ENCODE measurements at places on chromosomes 16 and 17.
A peak's percentile ranks its signal among the peaks of the same experiment; 100 is the strongest.

DNA sequence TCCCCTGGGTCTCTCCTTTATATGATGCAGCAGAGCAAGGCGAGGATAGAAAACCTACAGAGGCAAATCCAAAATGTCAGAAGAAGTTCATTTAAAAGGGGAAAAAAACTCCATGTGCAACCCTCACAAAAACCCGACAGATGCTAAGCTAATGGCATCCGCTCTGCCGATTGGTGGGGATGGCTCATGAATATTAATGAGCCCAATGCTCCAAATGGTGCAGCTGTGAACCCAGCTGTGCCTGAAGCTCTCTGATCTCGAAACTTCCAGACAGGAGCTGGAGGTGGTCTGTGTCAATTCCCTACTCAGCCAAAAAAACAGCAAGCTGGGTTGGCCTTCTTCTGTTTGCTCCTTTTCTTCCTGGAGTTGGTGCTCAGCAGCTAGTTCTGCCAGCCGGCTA lies 15.5 kb downstream of the SNX11 start:
- no peak for DNase-seq

- DNase-seq: no peak
These were observed 44.8 kb downstream of the BEAN1 start for GRCh38 chr16:66471716-66472393.

- DNase-seq: no peak
These were observed 24.2 kb downstream of the STAT5A start for GRCh38 chr17:42312285-42313130.

- no peak for DNase-seq
These were observed 10.6 kb downstream of the KSR1 start for GRCh38 chr17:27466743-27467375.

- no peak for DNase-seq
These were observed 6.1 kb downstream of the GNAO1 start for GRCh38 chr16:56197192-56197992.

- DNase-seq: no peak
These were observed 11.5 kb downstream of the NHERF1 start for GRCh38 chr17:74759941-74760340.

- no peak for DNase-seq
These were observed 13.1 kb upstream of the BCAR1 start for GRCh38 chr16:75264457-75264998.

DNA sequence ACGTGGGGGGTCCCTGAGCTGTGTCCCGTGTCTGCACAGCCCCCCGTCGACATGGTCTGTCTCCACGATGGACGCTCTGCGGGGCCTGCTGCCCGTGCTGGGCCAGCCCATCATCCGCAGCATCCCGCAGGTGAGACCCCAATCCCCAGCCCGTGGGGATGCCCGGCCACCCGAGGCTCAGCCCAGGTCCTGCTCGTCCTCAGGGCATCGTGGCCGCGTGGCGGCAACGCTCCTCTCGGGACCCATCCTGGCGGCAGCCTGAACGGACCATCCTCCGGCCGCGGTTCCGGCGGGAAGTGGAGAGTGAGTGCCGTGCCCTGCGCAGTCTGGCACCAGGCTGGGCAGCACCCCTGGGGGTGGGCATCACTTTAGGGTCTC lies 4.9 kb downstream of the MSLN start:
- DNase-seq: no peak

GRCh38 chr17:34974794-34975785 lies 5.2 kb upstream of the LIG3 start:
- DNase-seq: no peak

DNA sequence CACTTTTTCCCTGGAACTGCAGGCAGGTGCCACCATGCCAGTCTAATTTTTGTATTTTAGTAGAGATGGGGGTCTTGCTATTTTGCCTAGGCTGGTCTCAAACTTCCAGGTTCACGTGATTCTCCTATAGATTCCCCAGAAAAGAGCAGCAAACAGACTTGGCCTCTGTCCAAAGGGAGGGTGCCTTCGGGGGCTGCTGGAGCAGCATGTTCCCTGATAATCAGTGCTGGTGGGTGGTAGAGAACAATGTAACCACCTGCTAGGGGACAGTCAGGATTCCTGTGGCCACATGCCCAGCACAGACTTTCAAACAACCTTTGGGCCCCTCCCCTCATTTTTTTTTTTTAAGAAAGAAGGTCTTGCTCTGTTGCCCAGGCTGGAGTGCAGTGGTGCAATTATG lies 14.2 kb upstream of the CCNF start:
- no peak for DNase-seq

GRCh38 chr17:28018439-28019070 lies 23.9 kb upstream of the NLK start:
- no peak for DNase-seq

GRCh38 chr17:14733376-14733775 lies 432.5 kb downstream of the HS3ST3B1 start:
- no peak for DNase-seq

DNA sequence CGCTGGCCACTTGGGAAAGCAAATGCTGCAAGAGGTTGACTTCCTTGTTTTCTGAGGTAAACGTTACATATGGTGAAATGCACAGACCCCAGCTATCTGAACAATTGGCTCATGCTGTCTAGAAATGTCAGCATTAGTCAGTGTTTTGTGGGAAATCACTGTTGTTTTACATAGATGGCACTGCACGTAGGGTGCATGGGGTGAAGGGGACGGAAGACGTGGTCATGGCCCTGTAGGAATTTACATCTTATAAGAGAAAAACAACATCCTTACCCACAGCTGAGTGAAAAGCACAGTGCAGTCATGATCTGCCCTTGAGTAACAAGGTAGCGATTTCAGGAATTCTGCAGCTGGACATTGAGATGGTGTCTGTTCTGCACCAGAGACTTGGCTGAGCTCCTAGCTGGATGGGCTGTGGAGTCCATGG lies 15.2 kb downstream of the RPTOR start:
- DNase-seq: peak; percentile 56

DNA sequence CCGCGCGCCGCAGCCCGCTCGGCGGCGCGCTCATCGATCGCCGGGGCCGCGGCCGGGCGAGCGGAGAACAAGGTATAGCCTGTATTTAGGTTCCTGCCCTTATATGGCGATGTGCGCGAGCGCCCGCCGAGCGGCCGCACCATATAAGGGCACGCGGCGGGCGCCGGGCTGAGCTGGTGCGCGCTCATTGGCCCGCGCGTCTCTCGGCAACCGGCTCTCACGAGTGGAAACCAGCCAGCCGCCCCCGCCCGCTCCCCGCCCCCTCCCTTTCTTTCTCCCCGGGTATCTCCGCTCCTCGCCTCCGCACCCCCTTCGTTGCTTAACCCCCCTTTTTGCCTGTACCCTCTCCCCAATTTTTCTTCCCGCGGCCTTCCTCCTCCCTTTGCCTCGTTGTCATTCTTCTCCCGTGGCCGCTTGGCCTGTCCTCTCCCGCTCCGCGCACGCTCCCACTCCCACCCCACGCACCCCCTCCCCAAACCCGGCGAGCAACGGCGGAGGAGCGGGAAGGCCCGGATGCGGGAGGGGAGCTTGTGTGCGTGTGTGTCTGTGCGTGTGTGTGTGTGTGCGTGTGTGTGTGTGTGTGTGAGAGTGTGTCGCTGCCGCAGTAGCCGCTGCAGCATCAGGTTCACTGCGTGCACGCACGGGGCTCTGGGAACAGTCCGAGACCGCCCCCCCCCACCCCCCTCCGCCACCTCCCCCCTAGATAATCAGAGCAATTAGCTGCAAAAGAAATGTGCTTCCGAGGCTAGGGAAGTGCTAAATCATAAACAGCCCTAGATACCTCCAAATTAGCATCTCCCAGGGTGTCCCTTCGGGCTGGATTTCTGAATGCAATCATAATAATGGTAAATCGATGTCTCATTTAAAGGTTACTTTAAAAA lies 13.5 kb upstream of the CBX8 start:
- no peak for DNase-seq

GRCh38 chr16:85173981-85174751 lies 61.9 kb upstream of the CIBAR2 start:
- DNase-seq: peak; percentile 91

- DNase-seq: no peak
These were observed 20.2 kb upstream of the CCL1 start for GRCh38 chr17:34383216-34383615.

DNA sequence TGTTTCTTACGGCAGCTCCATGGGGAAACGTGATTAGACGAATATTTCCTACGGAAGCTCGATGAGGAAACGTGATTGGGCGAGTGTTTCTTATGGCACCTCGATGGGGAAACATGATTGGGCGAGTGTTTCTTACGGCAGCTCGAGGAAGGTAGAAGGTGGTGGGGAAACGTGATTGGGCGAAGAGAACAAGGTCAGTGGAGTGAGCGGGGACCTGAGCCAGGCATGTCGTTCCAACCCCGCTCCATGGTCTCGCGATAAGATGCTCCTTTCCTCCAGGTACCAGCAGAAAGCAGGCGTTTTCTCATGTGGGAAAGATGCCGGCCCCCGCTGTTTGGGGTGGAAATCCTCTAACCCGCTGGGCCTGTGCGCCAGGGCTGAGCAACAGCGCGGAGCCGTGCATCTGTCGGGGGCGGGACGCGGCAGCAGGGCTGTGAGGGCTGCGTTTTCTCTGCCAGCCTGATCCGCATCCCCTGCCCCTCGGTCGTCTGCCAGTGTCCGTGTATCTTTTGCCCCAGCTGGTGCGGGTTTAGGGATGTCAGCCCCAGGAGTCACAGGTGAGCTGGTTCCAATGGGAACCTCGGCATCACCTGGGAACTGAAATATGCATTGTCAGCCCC lies 25.6 kb upstream of the DOC2B start:
- no peak for DNase-seq

GRCh38 chr16:1913327-1914083 lies 4.7 kb downstream of the HS3ST6 start:
- no peak for DNase-seq

DNA sequence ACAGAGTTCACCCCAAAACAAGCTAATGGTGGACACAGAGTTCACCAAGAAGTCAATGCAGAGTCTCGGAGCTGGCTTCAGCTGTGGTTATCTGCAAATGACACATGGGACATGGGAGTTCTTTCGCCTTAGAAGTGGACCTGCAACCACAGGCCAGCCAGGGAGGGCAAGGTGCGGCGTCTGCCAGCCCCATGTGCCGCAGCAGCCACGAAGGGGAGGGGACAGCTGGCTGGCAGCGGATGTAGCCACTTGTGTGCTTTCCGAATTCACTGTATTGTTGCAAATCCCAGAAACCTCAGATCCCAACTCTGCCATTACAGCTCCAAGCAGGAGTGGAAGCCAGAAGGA lies 24.8 kb downstream of the LMF1 start:
- no peak for DNase-seq

- DNase-seq: no peak
These were observed 11.9 kb upstream of the PITPNM3 start for GRCh38 chr17:6568184-6568758.

Measured in HS-27A (cell line).